ENCODE measurements at places on chromosomes 3 and 15.

- DNase-seq: no peak
These were observed 103.6 kb upstream of the ICE2 start for GRCh38 chr15:60582370-60583036.

DNA sequence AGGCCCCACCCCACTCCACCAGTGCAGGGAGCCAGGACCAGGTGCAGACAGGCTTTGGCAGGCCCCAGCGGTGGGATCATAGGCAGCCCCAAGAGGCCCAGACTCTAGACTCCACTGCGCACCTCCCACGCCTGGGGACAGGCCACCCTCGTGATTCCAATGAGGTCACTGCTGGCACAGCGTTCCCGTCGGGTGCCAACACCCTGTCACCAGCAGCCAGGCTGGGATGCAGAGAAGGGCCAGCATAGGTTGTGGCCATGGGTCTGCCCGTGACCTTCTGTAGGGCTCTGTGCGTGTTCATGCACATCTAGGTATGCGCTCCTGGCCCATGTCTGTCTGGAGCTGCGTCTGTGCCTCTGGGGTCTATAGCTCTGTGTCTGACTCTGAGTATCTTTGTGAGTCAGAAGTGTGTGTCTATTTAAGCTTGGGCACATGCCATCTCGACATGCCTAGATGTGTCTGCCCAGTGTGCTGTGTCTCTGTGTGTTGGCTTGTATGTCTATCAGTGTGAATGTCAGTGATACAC is 13.0 kb downstream of the VIPR1 start:
- DNase-seq: peak; percentile 38

DNA sequence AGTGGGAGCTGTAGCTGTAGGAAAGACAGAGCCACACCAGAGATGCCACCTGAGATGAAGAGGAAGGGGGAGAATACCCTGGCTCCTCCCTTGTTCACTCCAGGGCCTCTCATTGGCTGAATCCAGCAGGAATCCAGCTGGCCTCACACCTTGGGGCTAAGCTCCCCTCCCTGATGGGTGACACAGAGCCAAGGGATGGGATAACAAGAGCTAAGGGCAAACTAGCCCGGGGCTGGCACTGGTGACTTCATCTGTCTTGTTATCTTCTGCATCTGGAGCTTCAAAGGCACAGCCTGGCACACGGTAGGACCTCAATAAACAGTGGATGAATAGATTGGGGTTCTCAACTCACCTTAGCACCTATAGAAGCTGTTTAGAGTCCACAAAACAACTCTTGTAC is 13.8 kb upstream of the GATA2 start:
- DNase-seq: no peak

DNA sequence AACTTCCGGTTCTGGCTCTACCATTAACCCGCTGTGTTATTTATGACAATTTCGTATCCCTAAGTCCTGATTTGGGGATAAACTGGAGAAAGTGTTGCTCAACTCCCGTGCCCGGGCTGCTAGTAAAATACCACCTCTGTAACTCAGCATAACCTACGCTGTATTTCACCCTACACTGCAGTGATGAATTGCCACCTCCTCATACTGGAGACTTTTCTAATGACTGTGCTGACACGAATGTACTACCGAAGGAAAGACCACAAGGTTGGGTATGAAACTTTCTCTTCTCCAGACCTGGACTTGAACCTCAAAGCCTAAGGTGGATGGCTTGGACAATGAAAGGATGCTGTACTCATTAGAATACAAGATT is 16.5 kb downstream of the SLC51A start:
- no peak for DNase-seq

Data from occipital lobe (tissue), 3 donors.